ENCODE measurements at places on chromosomes 6 and 20.

DNA sequence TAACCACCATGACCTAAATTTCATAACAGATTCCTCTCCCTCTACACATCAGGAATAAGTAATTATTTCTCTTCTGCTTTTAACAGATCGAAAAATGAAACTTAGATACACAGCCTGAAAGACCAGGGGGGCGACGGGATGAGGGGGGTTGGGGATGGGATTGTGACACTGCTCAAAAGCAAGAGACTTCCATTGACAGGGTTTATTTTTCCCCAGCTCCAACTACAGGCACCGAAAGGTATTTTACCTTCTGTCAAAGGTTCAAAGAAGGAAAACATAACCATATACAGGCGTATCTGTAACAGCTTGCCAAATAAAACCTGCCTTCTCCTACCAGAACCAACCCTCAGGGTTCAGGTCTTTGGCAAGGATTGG, 1.3 kb downstream of the EPHA7 start:
- DNase-seq, result no peak

DNA sequence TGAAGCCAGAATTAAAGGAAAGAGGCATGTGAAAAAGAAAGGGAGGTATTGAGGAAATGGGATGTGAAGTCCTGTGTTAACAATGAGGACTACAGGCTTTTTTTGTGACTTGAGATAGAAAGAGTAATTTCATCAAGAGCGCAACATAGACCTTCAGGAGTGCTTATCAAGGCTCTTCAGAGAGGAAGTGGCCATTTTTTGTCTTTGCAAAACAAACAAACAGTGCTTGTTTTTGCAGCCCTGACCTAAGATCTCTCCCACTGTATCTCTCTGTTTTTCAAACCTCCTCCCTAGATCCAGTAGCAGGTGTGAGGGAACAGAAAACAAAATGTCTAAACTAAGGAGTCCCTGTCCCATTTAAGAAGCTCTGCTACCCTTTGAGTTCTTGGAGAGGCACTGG, 710.3 kb upstream of the MARCKS start:
- no peak for DNase-seq

DNA sequence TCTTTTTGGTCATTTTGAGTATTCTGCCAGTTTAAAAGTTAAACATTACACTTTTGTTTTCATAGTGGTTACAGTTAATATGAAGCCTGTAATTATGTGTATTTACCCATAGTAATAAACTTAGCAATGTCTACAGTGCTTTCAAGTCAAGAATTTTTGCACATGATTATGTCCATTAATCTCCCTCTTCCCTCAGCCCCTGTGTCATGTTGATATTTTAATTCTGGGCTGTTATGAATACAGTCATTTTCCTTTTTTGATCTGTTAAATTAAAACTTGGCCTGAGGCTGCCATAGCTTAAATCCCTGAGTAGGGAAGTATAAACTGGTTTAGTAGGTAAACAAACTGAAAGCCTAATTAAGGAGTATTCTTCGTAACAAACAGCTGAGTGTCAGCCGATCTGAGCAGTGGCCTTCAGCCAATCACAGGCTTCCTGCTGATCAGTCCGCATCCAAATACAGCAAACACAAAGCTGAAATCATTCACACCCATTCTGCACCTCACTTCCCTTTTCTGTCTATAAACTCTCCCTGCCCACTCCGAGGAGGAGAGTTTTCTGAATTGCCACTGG, 9.5 kb upstream of the SFT2D1 start:
- DNase-seq, result peak; percentile 81

GRCh38 chr6:16196260-16196983, 42.0 kb upstream of the GMPR start:
- no peak for DNase-seq

DNA sequence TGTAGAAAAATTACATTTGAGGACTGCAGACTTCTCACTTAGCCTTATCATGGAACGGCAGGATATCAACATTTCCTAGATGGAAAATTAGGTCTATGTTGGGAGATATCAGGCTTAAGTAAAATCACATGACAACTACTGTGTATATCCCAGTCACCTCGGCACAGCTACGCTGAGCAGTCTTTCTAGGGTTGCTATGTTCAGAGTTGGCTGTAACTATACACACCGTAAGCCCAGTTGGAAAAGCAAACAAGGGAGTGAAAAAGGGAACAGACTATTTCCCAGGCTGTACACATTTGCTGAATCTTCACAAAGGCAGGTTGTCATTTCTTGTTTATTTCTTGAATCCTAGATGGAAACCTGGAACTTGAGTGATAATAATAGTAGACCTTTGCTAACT, 80.7 kb upstream of the PTPRK start:
- DNase-seq, result peak; percentile 77

- peak; percentile 89 for DNase-seq
These were observed 18.1 kb downstream of the OR2B2 start for GRCh38 chr6:27893836-27894807.

DNA sequence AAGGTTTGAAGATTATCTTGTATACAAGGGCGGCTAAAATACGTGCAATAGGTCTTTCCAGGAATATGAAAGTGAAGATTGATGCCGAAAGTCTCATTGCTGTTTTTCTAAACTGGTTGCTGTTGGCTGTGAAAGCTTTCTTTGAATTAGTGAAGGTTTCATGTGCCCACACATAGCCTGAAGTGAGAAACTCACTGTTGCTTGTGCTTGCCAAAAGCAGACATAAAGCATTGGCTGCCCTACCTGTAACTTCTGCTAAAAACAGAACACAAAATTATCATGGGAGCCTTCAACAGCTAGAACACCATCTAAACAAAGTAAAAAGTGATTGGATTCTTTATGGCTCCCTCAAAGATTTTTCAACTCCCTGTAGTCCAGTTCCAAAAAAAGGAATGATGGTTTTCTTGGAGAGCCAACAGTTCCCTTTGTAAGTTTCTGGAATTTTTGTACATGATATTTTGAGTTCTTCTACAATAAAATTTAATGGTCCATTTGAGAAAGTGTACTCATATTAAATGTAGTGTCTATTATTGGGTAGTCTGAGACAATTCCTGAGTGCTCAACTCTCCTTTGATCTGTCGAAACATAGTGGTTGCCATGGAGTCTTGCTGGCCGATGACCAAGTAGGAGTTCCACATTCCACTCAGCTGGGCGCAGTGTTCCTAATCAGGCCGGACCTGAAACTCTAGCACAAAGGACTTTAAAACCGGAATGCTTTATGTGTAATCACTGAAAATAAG, 68.5 kb downstream of the PLEKHG1 start:
- peak; percentile 94 for DNase-seq

DNA sequence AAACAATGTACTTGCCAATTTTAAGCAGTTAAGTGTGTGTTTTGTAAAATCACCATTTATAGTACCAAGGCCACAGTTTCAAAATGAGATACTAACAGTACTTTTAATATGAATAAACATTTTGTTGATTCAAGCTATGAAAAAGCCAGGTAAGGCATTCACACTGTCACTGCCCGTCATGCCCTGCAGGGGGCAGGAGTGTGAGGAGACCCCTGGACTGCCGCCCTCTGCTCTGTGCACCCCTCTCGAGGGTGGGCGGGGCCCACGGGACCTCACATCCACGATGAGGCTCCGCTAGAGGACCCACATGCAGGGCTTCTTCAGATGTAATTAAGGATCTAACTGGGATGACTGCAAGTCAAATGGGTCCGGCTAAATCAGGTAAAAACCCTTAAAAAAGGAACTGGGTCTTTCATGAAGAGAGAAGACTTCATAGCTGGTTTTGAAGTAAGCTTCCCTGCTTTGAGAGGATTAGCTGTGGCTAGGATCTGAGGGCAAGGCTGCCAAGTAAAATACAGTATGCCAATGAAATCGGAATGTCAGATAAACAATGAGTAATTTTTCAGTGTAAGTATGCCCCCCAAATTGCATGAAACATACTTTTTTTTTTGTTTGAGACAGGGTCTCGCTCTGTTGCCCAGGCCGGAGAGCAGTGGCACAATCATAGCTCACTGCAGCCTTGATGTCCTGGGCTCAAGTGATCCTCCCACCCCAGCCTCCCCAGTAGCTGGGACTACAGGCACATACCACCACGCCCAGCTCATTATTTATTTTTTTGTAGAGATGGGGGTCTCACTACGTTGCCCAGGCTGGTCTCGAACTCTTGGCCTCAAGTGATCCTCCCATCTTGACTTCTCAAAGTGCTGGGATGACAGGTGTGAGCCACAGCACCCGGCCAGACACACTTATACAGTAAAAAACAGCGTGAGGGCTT, 18.7 kb downstream of the DIDO1 start:
- DNase-seq, result no peak

- no peak for DNase-seq
These were observed 184.1 kb downstream of the MBOAT1 start for GRCh38 chr6:20028143-20028542.

All from bronchial epithelial cell (primary cell).